ENCODE measurements at places on chromosomes 2 and 18.

DNA sequence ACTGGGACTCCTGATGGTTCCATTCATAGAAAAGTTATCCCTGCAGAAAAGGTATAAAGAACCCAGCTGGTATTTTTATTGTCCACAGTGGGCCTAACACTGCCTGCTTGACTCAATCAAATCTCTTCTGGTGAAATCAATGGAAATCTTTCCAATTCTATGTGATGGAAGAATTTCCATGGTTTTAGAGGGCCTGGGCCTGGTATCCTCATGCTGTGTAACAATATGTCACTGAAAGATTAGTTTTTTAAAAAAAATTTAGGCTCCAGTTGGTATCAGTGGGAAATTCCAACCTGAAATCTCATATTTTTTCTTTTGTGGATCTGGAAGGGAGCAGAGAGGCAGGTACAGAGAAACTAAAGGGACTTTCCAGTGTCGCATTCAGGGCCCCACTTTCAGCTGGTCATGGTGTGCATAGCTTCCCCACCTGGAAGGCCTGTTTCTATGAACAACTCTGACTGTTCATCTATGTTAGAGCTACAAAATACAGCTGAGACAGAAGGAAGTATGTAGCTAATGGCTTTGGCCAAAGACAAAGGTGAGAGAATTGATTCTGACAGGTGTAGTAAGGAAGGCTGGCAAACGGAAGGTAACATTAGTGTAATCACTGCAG, 20.9 kb downstream of the NEB start:
- no peak overlapping the region for H3K27ac ChIP-seq
- H3K4me1 ChIP-seq = no peaks in the 10 kb centered on the region
- no peaks in the 10 kb centered on the region for H3K36me3 ChIP-seq
- no peak for DNase-seq
- no peaks in the 10 kb centered on the region for H3K27me3 ChIP-seq
- no peak overlapping the region for H3K4me3 ChIP-seq

- H3K27ac ChIP-seq = peak overlapping the region; percentile 39
- H3K36me3 ChIP-seq = no peaks in the 10 kb centered on the region
- peaks cover 82% of the 10 kb centered on the region for H3K4me1 ChIP-seq
- peak; percentile 85 for DNase-seq
- H3K4me3 ChIP-seq = no peak overlapping the region
- no peaks in the 10 kb centered on the region for H3K27me3 ChIP-seq
These were observed 68.1 kb downstream of the TMEM247 start for GRCh38 chr2:46547223-46548102.

GRCh38 chr2:202703091-202703490, 68.3 kb downstream of the FAM117B start:
- no peak overlapping the region for H3K27ac ChIP-seq
- H3K4me3 ChIP-seq = no peak overlapping the region
- DNase-seq = no peak

DNA sequence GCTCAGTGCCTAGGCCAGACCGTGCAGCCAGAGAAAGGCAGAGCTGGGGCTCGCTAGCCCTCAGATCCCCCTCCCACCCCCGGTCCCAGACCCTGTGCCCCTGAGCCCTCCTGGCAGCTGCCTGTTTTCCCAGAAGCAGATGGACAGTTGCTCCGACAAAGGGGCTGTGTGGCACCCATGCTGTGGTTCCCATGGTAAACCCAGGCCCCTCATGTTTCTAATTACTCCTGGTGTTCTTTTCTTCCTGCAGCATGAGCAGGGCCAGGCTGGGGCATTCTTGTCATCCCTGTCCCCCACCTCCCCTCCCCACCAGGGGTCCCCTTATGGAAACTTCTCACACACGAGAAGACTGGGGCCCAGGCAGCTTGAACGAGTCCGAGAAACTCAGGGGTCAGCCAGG, 269.6 kb downstream of the HAUS1 start:
- DNase-seq = no peak
- H3K4me3 ChIP-seq = no peak overlapping the region
- no peaks in the 10 kb centered on the region for H3K27me3 ChIP-seq
- no peaks in the 10 kb centered on the region for H3K4me1 ChIP-seq
- H3K27ac ChIP-seq = no peak overlapping the region

DNA sequence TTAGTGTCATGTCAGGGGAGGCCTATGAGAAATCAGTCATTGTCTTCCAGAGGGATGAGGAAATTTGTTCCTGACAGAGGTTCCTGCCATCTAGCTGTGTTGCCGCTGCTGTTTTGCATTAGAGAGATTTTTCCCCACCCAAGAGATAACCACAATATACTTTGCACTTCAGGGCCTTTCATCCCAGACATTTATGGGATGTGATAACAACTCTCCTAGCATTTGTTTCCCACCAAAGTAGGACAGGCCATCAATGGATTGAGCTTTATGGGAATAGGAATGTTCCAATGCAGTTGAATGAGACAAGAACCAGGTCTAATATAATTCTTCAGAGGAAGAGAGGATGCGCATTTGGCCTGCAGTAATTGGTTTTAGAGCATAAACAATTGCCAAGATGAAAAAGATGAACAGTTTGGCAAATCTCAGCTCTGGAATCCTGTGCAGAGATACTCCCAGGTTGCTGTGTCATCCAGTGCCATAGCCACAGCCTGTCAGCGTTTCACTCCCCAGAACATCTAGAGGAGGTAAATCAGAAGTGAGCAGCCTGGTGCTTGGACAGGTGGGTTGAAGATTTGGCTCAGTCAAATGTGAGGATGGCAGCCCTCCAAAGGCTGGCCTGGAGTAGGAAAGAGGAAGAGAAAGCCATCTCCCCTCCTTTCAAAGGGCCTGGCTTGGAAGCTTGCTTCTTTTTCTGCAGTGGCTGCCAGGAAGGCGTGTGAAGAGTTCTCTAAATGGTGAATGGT, 93.7 kb upstream of the SETBP1 start:
- H3K4me3 ChIP-seq = no peak overlapping the region
- H3K36me3 ChIP-seq = no peaks in the 10 kb centered on the region
- DNase-seq = no peak
- H3K27ac ChIP-seq = no peak overlapping the region
- H3K27me3 ChIP-seq = no peaks in the 10 kb centered on the region

- no peak for DNase-seq
These were observed 72.2 kb upstream of the SLC4A10 start for GRCh38 chr2:161552015-161552414.

- H3K4me3 ChIP-seq = peak overlapping the region; percentile 68
- H3K27me3 ChIP-seq = no peaks in the 10 kb centered on the region
- no peak for DNase-seq
- peaks cover 51% of the 10 kb centered on the region for H3K4me1 ChIP-seq
- H3K36me3 ChIP-seq = no peaks in the 10 kb centered on the region
These were observed 5.1 kb downstream of the NFATC1 start for GRCh38 chr18:79400591-79401381.

GRCh38 chr2:85156153-85156552, 23.0 kb downstream of the TCF7L1 start:
- H3K4me1 ChIP-seq = peaks cover 52% of the 10 kb centered on the region
- no peaks in the 10 kb centered on the region for H3K27me3 ChIP-seq
- H3K27ac ChIP-seq = no peak overlapping the region
- DNase-seq = no peak
- H3K36me3 ChIP-seq = no peaks in the 10 kb centered on the region
- H3K4me3 ChIP-seq = no peak overlapping the region

- no peak overlapping the region for H3K27ac ChIP-seq
- H3K27me3 ChIP-seq = no peaks in the 10 kb centered on the region
- DNase-seq = peak; percentile 81
- no peaks in the 10 kb centered on the region for H3K4me1 ChIP-seq
- H3K36me3 ChIP-seq = no peaks in the 10 kb centered on the region
These were observed 3.0 kb upstream of the IL1RN start for GRCh38 chr2:113124181-113124961.

- H3K27me3 ChIP-seq = no peaks in the 10 kb centered on the region
- H3K4me1 ChIP-seq = no peaks in the 10 kb centered on the region
- no peaks in the 10 kb centered on the region for H3K36me3 ChIP-seq
- no peak overlapping the region for H3K4me3 ChIP-seq
- no peak overlapping the region for H3K27ac ChIP-seq
- DNase-seq = no peak
These were observed 60.7 kb downstream of the CXCR4 start for GRCh38 chr2:136057023-136057801.

- DNase-seq = no peak
- H3K27ac ChIP-seq = no peak overlapping the region
- H3K36me3 ChIP-seq = no peaks in the 10 kb centered on the region
- no peaks in the 10 kb centered on the region for H3K27me3 ChIP-seq
- no peak overlapping the region for H3K4me3 ChIP-seq
These were observed 4.5 kb upstream of the DYM start for GRCh38 chr18:49464718-49465598.

GRCh38 chr2:195779491-195779890, 122.5 kb downstream of the SLC39A10 start:
- no peaks in the 10 kb centered on the region for H3K4me1 ChIP-seq
- H3K27ac ChIP-seq = no peak overlapping the region
- H3K27me3 ChIP-seq = no peaks in the 10 kb centered on the region
- no peaks in the 10 kb centered on the region for H3K36me3 ChIP-seq
- H3K4me3 ChIP-seq = no peak overlapping the region

Measured in vagina (tissue), 2 donors.